SK-N-SH (cell line): ENCODE measurements at places on chromosomes 12 and 14.
A peak's percentile ranks its signal among the peaks of the same experiment; 100 is the strongest.

- DNase-seq = no peak
Observed at GRCh38 chr14:88937706-88938105, 113.3 kb downstream of the TTC8 start.

DNA sequence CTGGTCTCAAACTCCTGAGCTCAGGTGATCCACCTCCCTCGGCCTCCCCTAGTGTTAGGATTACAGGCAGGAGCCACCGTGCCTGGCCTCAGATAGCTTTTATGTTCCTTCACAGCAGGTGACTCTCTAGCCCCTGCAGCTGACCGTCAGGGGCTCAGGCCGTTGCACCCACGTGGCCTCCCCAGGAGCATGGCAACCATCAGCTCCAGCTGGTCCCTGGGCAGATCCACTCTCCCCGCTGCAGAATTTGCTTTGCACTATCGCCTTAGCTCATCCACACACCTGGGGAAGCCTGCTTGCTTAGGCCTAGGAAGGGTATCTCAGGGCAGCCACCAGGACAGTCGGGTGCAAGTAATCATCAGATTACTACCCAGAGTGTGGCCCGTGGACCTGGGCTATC lies 62.6 kb downstream of the TSPAN9 start:
- DNase-seq = no peak

DNA sequence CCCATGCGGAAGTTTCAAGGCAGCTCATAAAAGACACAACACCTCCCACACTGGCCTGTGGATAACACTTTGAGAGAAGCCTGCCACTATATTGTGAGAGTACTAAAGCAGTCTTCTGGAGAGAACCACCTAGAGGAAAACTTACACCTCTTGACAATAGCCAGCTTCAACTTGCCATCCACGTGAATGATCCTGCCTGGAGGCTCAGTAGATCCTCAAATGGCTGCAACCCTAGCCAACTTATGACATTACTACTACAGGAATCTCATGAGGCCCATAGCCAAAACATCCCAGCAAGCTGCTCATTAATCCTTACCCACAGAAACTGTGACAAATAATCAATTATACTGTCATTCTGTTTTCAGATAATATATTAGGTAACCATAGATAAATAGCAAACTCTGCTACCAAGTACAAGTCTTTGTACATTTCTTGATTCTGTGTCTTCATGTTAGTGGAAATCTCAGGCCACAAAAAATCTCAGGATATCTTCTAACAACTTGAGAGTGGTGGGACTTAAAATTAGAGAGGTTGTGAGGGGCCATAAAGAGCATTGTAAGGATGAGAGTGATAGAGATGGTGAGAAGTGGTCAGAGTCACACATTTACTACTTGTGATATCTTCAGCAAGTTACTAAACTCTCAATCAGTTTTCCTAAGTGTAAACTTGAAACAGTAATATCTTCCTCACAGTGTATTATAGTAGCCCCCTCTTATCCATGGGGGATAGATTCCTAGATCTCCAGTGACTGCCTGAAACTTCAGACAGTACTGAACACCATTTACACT lies 368.0 kb downstream of the C12orf50 start:
- no peak for DNase-seq

- DNase-seq = no peak
Observed at GRCh38 chr14:65824978-65825299, 412.4 kb downstream of the FUT8 start.

DNA sequence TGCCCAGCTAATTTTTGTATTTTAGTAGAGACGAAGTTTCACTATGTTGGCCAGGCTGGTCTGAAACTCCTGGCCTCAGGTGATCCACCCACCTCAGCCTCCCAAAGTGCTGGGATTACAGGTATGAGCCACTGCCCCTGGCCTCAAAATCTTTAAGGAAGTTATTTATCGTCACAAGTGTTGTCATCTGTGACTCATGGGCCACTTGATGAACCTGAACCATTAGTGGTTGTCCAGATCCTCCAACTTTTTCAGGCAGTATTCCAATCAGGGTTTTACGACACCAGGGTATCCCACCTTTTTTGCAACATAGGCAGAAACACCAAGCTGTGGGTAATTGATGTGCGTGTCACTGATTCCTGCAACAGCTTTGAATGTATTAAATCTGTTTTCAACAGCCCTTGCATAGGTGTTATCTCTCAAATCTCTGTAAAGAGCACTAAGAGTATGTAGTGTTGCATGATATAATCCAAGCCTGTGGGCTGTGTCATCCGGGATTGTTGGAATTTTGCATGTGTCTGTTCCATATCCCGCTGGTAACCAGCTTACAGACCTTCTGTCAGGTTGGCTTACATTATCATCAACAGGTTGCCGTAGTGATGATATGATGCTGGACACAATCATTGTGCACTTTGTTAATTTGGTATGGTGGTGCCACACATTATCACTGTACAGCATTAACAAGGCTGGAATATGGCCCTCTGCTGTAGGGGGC lies 79.3 kb upstream of the SCN8A start:
- no peak for DNase-seq

DNA sequence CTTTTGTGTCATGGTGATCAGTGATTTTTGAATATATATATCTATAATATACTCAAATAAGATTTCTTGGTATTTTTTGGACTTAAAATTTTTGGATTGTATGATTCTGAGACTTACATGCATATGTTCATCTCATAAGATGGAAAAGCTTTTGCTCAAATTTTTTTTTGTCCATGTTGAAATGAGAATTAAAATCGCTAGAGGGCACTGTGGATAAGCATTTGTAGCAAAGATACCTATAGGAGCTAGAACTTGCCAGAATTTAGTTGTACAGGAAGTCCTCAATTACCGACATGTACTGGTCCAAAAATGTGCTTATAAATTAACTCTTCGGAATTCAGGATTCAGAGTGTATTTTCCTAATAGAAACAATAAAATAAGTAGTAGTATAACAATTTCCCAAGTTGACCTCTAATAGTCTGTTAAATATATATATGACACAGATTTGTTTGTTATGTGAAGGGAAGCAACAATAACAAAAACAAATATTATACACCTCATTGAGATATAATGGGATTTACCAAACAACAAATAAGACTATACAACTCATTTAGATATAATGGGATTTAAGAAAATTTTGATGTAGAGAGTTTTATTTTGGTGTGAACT lies 179.6 kb downstream of the TMEM117 start:
- DNase-seq = peak; percentile 23

DNA sequence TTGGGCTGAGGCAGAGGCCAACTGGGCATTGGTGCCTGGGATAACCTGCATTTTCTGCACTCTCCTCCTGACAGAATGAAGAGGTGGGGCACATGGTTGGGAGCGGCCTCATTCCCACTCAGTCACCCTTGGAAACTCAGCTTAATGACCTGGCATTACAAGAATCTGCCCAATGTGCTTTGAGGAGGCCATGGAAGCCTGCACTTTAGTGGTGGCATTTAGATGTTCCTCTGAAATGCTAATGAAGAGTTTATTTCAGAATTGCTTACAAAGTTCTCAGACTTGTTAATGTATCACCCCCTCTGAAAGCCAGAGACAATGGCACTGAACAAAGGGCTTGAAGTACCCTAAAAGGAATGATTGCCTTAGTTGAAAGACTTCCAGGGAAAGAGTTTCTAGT lies 71.4 kb upstream of the PARP11 start:
- no peak for DNase-seq

DNA sequence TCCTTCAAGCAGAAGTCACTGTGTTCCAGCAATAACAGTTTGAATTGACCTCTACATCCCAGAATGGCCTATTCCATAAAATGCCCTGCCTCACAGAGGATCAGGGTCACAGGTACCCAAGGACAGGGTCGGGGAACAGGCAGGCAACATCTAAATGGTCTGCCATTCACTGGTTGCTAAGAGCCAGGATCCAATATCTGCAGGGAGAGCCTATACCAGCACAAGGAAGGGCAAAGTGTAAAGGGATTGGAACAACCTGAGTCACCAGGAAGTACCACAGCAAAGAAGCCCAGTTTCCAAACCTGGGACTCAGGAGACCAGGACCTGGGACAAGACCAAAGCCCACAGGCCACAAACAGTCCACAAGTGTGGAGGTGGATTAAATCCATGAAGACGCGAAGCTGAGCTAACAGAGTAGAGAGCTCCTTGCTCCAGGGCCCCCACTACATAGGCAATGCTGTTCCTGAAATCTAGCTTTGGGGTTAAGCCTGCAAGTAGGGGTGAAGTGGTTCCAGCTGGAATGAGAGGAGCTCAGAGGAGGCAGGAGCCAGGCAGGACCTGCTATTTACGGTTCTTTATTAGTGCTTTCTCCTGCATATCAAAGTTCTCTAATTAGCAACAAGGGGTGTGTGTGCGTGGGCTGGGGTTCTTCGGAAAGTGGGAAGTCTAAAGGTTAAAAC lies 274.3 kb downstream of the BCL11B start:
- DNase-seq = no peak

DNA sequence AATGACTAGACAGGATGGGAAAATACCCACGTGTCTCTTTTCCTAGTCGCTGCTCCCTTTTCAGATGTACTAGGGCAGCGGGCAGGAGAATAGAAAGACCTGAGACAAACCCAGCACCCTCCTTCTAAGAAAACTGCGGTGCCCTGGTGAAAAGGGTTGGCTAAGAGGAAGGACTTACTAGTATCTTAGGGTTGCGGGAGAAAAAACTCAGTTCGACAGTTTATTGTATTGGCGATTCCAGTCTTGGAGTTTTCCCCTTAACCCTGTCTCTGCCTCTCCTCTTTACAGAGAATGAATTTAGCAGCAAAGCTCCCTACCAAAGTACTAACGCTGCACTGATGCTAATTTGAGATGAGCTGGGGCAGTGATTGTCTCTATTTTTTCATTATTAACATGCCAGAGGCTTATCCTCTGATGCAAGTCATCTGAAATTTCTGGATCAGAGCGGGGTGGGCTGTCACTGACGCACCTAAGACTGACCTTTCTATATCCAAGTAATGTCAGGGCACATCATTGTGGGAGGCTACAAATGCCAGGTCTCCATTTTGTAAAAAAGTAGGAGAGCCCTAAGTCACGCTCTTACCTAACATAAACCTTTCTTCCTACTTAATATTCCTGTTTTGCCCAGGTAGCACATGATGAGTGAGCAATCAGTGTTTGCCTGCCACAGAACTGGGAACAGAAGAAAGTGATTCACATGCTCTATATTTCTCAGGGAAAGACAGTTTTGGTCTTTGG lies 916 bp upstream of the PAWR start:
- DNase-seq = peak; percentile 15

- no peak for DNase-seq
Observed at GRCh38 chr14:64680013-64680713, 24.1 kb upstream of the PLEKHG3 start.

DNA sequence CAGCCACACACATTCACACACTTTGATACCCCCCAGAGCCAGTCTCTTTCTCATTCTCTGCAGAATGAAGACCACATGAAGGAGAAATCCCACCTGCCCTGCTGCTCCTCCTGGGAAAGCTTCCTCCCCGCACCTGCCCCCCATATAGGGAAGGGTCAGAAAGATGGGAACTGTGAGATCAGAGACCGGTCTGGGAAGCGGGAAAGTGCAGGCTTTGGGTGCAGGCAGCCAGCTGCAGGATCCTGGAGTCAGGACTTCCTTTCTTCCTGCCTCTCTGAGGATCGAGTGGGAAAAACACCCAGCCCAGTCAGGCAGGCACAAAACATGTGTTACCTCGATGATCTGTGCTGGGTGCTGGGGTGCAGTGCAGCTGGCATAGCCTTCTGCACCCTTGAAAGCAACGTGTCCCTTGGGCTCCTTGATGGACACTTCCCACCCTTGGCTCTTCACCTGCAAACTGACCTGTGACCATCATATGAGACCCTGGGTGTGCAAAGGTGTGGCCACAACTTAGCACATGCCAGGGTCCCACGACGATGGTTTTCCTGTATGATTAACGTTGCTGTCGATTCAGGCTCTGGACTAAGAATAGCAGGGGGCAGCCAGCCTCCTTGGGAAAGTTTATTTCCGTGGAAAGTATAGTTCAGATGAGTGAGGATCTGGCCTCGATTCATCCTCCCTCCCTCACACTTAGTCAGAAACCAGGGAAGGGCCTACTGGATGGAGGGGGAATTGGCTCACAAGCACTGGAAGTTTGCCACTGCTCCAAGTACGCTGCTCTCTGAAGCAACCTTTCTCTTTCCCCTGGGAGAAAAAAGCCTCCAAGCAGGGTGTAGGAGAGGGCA lies 105.4 kb upstream of the MED13L start:
- no peak for DNase-seq

DNA sequence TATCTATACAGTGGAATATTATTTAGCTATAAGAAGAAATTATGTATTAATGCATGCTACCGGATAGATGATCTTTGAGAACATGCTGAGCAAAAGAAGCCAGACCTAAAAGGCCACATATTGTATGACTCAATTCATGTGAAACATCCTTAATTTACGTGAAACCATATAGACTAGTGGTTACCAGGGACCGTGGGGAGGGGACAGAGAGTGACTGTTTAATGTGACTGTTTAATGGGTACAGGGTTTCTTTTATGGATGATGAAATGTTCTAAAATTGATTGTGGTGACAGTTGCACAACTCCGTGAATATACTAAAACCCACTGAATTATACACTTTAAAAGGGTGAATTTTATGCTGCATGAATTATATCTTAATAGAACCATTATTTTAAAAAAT lies 8.5 kb upstream of the BCL7A start:
- no peak for DNase-seq

DNA sequence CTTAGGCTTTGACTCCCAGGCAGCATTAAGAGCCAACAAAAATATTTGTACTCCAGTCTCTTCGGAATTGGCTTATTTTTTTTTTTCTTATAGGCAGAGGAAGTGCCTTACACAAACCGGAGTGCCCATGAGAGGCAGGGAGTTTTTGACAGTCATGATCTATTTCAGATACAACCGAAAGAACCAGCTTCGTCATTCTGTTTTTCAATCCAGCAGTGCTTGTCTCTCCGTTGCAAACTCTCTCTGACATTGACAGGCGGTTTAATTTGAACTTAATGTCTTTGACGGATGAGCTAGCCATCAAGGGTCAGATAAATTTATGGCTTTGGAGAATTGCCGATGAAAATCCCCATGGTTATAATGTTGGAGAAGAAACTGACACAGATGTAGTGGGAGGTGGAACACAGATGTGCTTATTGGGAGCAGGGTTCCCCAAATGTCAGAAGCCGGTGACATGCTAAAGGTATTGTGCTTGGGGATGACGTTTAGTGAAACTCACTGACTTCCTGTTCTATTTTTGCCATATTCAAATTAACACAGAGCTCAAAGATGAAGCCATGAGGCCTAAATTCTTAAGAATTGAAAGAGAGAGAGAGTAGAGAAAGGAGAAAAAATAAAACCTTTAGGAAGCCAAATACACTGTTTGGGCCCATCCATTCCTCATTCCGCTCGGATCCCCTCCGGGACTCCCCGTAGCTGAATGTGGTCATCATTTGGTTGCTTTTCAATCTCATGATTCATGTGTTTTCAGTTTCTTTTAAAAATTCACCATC lies 59.7 kb downstream of the PLXNC1 start:
- no peak for DNase-seq

- no peak for DNase-seq
Observed at GRCh38 chr14:105456736-105457617, 17.6 kb upstream of the CRIP2 start.

DNA sequence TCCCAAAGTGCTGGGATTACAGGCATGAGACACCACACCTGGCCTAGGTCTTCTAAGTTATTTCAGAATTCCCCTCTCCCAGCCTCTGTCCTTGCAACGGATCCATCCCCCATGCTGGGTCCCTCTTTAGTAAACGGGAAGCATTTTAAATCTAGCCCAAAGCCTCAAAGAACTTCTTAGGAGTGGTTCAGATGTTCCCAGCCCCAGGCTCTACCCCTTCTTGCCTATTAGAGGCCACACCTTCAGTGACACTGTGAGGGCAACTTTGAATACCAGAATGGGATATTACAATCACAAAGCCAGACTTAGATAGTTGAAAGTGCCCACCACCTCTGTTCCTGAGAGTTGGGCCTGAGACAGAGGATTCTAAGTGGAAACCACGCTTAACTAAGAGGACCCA lies 18.1 kb upstream of the SPPL3 start:
- DNase-seq = no peak
